ENCODE measurements at places on chromosomes 12 and 14.

GRCh38 chr12:123111498-123112165 is 39.3 kb downstream of the PITPNM2 start:
- DNase-seq, result no peak

GRCh38 chr12:14845350-14845750 is 2.0 kb upstream of the ART4 start:
- DNase-seq, result peak; percentile 47

DNA sequence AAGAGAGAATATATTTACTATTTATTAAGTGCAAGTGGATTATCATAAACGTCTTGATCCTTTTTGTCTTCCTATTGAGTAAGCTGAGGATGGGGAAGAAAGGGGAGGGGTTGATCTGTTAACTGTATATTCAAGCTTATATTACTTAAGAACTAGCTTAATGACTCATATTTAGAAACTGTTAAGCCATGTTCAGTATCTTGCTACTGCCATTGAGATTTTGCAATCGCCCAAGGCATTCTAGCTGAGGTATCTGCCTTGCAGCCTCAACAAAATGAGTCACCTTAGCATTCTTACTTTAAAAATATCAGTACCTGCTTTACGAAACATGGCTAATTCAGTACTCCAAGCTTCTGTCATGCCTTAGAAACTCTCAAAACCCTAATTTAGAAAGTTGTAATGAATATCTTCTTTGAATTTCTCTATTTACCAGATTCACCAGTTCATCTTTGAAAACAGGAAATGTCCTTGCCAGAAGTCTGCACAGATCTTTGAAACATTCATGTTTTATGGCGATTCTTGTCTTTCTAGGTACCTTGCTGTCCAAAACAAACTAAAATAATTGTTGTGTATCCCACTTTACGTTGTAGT is 76.1 kb downstream of the ALG10B start:
- no peak for DNase-seq

GRCh38 chr14:34874386-34875030 is 652 bp downstream of the BAZ1A start:
- peak; percentile 71 for DNase-seq

GRCh38 chr12:1277905-1278304 is 286.9 kb downstream of the ERC1 start:
- DNase-seq, result no peak

DNA sequence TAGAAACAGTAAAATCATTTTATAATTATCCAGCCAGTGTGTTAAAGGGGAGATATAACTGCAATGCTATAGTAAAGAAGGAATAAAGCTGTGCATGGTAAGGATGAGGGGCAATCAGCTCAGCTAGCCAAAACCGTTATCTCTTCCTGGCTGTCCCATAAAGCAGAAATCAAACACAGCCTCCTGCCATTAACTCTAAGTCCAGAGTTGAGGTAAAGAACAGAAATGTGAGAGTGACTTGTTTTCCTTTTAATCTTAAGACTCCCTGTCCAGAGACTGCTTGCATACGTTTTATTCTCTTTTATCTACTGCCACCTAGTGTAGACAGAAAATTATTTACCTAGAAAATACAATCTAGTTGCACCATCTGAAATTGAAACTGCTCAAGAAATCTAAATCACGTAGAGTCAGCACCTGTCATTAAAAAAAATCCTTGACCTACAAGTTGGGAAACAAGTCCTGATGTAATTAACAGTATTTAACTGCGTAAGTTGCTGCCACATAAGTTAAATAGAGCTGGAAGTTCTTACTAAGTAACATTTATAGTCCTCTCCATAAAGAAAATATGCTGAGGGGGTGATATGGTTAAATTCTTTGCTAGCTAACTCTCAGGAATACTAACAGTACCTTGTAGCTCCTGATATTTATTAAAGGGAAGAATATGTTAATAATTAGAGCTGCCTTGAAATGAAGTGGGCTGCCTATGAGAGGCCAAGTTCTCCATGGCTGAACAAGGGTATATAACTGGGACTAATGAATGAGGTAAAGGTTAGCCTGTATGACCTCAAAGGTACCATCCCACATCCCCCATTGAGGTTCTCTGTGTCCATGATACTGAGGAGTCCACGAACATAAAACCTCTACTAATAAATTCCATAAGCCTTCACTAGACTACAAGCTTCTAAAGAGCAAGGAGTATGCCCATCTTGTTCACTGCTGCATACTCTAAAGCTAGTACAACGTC is 62.7 kb downstream of the GALNT4 start:
- DNase-seq, result peak; percentile 49

DNA sequence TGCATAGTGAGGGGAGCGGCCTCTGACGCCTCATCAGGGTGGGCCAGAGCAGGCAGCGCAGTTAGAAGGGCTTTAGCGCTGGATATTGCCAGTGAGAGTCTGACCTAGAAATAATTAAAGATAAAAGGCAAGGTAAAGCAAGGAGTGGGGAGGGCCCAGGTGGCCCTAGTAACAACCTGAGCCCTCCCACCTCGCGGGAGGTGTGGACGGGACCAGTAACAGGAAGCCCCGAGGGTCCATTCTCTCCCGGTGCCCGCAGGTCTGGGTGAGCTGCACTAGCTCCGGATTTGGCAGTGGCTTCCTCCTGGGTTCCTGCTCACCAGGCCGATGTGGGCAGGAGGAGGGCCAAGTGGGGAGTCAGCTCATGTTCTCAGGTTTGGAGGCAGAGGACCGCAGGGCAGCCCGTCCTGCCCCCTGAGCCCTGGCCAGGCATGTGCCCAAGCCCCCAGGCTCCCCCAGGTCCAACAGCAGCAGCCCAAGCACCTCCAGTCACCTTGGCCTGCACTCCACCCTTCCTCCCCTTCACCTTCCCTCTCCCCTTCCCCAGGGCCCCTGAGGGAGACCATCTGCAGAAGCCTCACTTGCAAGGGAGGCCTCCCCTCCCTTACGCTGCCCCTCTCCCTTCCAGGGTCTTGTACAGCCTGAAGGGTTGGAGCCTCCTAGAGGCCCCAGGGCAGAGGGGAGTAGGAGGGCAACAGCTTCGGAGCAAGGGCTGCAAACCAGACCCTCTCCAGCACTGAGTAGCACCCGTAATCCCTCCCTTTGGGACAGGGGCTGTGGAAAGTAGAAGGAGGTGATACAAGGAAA is 144.3 kb upstream of the FKBP4 start:
- no peak for DNase-seq

DNA sequence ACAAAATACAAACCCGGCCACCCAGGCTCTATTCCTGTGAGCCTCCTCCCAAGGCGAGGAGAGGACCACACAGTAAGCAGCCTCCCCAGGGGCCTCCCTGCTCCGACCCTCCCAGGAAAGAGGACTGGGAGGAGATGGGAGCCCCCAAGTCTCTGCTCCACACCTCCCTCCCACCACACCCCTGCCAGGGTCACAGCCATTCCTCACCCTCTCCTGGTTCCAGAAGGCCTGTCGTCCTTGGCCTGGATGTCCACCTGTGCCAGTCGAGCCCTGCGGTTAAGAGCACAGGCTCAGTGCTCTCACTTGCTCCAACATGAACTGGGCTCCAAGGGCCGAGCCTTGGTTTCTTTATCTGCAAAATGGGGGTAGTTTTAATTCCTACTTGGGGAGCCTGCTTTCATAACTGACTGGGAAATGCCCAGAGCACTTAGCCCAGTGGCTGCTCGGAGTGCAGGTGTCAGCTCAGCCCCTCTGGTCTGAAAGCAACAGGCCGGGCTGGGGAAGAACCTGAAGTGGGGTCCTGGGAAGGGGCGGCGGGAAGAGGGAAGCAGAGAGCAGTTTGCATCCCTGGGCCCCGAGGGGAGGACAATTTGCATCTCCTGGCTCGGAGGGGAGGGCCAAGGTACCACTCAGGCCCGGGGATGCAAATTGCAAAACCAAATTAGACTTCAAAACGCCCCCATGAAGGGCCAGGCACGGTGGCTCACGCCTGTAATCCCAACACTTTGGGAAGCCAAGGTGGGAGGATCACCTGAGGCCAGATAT is 23.6 kb downstream of the TCHP start:
- no peak for DNase-seq

- DNase-seq, result no peak
Measured at GRCh38 chr12:88310666-88311065, 168.6 kb downstream of the TMTC3 start.

DNA sequence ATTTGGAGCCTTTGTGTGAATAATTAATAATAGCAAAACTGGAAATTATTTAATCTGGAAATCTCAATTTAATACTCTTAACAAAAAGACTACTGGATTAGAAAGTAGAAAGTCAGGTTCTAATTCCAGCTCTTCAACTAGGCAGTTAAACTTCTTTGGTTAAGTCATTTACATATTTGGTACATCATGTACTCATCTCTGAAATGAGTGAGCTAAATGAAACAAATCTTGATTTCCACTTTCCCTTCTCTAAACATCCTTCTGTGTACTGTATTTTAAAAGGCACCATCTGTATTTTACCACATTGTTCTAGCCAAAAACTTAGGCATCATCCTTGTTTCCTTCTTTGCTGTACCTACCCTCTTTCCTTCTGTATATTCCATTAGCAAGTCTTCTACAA is 26.9 kb downstream of the CRADD start:
- no peak for DNase-seq

- DNase-seq, result no peak
Measured at GRCh38 chr14:96804895-96805294, 7.7 kb downstream of the VRK1 start.

- DNase-seq, result no peak
Measured at GRCh38 chr12:64273527-64274403, 51.7 kb upstream of the KICS2 start.

DNA sequence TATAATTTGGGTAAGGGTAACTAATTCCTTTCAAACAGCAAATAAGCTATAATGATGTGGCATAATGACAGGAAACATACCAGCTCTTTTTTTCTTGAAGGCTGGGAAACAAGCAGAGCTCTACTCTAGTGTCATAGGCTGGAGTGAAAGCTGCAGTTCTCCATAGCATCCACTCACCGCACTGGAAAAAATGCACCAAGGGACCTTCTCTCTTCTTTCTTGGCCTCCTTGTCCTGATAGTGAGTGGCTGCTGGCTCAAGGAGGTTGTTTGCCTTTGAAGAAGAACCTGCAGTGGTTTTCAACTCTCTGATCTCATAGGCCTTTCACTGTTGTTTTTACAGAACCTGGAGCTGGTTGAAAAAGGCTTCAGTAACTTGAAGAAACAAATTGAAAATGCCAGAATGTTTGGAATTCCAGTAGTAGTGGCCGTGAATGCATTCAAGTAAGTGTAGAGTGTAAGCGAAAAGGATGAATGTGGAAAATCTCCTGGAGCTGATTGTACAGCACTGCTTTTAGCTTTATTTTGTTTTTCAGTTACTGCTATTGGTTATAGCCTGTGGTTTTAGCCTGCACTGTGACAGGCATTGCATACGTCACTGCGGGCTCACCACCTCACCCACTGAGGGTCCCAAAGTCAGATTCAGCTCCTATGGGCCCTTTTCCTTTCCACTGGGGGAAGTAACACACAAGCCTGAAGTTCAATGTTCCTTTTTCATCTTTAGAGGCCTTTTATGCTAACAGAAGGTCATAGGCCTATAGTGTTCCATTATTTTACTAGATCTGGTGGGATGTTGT is 17.2 kb upstream of the AKAP5 start:
- no peak for DNase-seq

GRCh38 chr12:19644571-19644970 is 205.3 kb downstream of the AEBP2 start:
- DNase-seq, result no peak

DNA sequence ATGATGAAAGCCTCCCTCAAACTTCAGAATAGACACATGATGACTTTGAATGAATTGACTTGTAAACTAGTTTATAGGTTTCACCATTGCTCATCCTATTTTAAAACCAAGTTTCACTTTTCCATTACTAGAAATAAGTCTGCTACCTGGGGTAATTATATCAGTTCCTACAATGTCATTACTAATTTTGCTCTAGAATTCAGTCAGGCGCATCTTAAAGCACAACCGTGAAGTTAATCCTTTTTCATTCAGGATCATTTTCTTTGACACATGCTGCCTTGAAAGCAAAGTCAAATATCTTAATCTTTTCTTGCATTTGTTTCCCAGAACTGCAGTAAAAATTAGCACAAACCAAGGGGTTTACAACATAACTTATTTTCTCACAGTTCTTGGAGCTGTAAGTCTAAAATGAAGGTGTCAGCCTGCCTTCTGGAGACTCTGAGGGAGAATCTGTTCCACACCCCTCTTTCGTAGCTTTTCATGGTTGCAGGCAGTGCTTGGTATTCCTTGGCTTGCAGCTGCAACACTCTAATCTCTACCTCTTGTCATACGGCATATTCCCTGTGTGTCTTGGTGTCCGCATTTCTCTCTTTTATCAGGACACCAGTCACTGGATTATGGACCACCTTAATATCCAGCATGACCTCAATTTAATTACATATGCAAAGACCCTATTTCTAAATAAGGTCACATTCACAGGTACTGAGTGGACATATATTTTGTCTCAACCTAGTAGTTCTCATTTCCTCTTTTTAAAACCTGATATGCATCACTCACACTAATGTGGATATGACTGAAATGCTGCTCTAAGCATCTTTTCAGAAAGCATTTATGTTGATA is 114.3 kb upstream of the PDZRN4 start:
- no peak for DNase-seq

GRCh38 chr12:97151481-97151880 is 244.4 kb downstream of the NEDD1 start:
- DNase-seq, result no peak

- DNase-seq, result no peak
Measured at GRCh38 chr12:109725321-109726105, 11.9 kb downstream of the FAM222A start.

DNA sequence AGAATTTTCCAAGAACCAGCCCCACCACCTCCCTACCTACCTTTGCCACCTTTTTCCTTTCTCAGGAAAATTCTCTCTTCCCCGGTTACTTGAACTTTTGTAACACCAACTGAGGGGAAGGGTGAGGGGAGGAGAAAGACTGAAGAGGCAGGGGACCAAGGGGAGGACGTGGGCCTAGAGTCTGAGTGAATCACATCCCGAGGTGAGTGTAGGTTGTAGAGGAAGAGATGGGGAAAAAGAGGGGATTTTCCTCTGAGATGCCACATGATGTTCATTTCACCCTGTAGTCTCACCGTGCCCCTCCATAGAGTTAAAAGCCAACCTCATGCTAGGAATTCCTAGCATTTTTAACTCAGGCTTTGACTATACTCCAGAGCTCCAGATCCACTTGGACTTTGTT is 311.8 kb downstream of the RPAP3 start:
- no peak for DNase-seq

DNA sequence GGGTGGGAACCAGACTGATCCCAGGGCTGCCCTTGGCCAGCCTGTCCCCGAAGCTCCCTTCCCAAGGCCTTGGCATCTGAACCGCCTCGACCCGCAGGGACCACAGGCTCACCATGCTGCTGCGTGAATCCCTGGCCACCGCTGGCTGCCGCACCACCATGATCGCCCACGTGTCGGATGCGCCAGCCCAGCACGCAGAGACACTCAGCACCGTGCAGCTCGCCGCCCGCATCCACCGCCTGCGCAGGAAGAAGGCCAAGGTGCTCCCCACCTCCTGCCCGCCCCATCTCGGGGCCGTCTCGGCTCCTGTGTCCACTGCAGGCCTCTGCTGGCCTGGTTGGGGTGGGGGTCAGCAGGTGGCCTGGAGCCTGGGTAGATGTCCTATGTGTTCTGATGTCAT is 35.7 kb downstream of the KIF26A start:
- no peak for DNase-seq

DNA sequence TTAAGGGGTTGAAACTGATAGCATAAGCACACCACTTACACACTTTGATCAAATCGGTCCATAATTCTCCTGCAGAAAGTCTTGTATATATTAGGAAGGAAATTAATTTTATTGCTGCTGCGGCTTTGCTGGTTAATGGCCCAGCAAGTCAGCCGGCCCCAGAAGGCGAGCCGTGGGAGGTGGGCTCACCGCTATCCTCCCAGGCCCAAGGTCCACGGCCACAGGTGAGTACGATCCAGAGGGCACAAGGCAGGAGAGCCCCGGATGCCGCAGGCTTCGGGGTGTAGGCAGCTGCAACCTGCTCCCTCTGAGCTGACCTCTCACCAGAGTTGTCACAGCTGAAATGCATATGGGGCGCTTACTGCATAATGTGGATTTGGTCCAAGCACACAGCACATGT is 165.7 kb downstream of the TBX5 start:
- no peak for DNase-seq
